Endothelial cell (in vitro differentiated cells): ENCODE measurements at places on chromosomes 7 and 10.

DNA sequence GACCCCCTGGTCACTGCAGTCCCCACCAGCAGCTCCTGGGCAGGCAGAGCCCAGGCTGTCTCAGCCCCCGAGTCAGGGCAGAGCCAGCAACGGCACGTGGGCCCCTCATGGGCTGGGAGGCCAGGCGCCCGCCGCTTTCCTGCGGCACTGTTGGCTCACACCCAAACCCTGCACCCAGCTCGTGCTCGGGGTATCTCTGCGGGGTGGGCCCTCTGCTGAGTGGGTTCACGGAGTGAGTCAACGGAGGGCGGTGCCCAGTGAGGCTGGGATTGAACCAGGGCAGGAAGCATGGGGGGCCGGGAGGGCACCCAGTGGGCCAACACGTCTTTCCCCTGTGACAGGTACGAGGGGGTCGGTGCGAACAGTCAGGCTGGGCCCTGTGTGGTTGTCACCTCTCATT is 28.9 kb downstream of the ADAP1 start:
- no peak for DNase-seq

DNA sequence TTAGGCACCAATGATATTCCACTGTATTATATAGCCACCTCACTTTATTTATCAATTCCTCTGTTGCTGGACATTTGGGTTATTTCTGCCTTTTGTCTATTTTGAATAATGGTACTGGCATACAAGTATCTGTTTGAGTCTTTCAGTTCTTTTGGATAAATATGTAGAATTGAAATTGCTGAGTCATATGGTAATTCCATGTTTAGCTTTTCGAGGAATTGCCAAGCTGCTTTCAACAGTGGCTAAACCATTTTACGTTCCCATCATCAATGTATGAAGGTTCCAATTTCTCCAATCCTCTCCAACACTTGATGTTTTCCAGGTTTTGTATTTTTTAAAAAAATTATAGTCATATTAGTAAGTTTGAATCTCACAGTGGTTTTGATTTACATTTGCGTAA is 42.3 kb downstream of the JMJD1C start:
- no peak for DNase-seq

- no peak for DNase-seq
These were observed 25.1 kb downstream of the TMEM168 start for GRCh38 chr7:112765105-112765504.

GRCh38 chr10:43390759-43391158 is 18.2 kb downstream of the HNRNPF start:
- no peak for DNase-seq

DNA sequence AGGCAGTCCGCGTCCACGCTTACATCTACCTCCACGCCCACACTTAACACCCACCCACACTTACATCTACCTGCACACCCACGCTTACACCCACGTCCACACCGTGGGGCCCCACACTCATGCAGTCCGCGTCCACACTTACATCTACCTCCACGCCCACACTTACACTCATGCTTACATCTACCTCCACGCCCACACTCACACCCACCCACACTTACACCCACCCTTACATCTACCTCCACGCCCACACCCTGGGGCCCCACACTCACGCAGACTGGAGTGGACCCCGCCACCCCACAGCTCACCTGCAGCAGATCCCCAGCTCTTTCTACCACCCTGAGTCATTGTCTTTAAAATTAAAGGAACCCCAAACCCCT is 32.4 kb upstream of the PWWP2B start:
- DNase-seq: no peak

- no peak for DNase-seq
These were observed 983.3 kb upstream of the C7orf33 start for GRCh38 chr7:147607157-147607800.

DNA sequence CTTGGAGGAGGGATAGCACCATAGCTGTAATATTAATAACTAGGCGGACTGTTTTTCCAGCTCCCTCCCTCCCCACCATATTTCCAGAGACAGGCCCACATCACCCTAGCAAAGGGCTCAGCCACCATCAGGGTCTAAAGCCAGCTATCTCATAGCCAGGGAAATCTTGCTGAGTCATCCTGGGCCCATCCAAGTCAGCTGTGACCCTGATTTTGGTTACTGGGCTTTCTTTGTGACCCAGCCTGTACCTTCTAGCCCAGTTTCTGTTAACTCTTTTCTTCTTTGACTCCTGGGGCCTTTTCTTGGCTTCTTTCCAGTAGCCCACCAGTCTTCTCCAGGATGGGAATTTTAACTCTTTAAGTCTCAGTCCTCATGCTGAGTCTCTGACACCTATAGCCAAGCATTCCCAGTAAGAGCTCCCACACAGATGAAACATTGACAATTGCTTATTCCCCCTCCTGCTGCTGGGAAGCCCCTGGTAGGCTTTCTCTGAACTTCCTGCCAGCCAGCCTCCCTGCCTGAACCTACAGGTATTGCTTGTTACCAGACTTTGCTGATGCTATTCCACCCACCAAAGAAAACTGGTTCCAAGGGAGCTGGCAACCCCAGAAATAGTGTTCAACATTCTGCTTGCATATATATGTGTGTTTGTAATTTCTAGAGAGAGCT is 34.8 kb upstream of the ADO start:
- DNase-seq: no peak

DNA sequence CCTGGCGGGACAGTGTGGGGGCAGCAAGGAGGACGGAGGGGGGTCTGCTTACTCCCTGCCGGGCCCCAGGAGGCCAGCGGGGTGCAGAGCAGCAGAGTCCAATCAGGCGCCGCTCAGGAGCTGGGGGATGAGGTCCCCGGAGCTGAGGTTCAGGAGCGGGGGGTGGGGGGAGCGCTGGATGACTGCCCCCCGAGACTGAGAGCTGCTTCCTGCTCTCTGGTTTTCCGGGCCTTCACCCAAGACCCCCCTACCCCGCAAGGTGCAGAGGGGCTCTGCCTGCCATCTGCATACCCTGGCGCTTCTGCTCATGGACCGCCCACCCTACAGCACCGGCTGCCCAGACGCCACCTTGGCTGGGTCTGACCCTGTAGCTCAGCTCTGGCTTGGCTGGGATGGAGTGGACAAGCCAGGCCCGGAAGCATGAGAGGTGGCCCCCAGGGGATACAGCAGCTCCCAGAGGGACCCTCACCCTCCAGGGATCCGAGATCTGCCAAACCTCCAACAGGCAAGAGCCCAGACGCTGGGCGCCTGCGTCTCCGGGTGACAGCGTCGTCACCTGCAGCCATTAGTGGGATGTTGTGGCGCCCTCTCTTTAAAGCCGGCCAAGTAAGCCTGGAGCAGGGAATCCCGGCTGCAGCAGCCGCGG is 930 bp downstream of the KNDC1 start:
- no peak for DNase-seq

- no peak for DNase-seq
These were observed 42.9 kb upstream of the HSPA12A start for GRCh38 chr10:116785282-116785681.
